Right hindlimb (tissue), 1 donor: ENCODE measurements at places on chromosomes 3 and 15.
A peak's percentile ranks its signal among the peaks of the same experiment; 100 is the strongest.

- DNase-seq: no peak
Measured at GRCh38 chr3:55245351-55245750, 241.8 kb downstream of the WNT5A start.

- DNase-seq: no peak
Measured at GRCh38 chr3:122188737-122189136, 5.3 kb downstream of the CASR start.

GRCh38 chr15:88258093-88258641 lies 1.6 kb upstream of the NTRK3 start:
- DNase-seq: no peak

DNA sequence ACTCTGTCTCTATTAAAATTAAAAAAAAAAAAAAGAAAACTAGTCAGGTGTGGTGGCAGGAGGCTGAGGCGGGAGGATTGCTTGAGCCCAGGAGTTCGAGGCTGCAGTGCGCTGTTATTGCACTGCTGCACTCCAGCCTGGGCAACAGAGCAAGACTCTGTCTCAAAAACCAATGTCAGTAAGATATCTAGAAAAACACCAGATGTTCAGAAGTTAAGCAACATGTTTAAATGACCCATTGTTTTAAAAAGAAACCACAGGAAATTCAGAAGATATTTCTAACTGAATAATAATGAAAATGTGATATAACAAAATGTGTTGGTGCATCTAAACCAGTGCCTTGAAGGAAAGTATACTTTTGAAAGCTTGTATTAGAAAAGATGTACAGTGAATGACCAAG lies 203.4 kb upstream of the CGNL1 start:
- DNase-seq: no peak

DNA sequence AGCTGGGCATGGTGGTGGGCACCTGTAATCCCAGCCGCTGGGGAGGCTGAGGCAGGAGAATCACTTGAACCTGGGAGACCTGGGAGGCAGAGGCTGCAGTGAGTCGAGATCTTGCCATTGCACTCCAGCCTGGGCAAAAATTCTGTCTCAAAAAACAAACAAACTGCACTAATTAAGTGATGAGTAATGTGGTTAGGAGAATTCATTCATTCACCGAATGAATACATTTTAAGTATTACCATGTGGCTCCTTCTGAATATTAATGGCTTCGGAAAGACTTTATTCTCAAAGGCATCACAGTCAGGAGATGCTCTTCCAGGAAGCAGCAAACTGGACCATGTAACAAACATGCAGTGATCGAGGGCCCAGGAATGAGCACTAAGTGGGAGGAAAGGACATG lies 23.6 kb downstream of the SPTSSB start:
- DNase-seq: no peak

GRCh38 chr3:114830652-114831051 lies 316.4 kb downstream of the ZBTB20 start:
- no peak for DNase-seq

GRCh38 chr3:159775372-159775961 lies 213.2 kb upstream of the IL12A start:
- peak; percentile 68 for DNase-seq

- DNase-seq: no peak
Measured at GRCh38 chr3:14561051-14561960, 21.2 kb upstream of the GRIP2 start.
